ENCODE measurements at places on chromosomes 1 and 21.

- no peak for DNase-seq
Observed at GRCh38 chr1:47659146-47659545, 221.3 kb downstream of the FOXD2 start.

GRCh38 chr21:27024301-27024700 is 57.4 kb upstream of the ADAMTS5 start:
- no peak for DNase-seq

- DNase-seq, result no peak
Observed at GRCh38 chr1:208681878-208682663, 437.9 kb upstream of the PLXNA2 start.

GRCh38 chr1:201516511-201517127 is 9.7 kb upstream of the CSRP1 start:
- DNase-seq, result no peak

DNA sequence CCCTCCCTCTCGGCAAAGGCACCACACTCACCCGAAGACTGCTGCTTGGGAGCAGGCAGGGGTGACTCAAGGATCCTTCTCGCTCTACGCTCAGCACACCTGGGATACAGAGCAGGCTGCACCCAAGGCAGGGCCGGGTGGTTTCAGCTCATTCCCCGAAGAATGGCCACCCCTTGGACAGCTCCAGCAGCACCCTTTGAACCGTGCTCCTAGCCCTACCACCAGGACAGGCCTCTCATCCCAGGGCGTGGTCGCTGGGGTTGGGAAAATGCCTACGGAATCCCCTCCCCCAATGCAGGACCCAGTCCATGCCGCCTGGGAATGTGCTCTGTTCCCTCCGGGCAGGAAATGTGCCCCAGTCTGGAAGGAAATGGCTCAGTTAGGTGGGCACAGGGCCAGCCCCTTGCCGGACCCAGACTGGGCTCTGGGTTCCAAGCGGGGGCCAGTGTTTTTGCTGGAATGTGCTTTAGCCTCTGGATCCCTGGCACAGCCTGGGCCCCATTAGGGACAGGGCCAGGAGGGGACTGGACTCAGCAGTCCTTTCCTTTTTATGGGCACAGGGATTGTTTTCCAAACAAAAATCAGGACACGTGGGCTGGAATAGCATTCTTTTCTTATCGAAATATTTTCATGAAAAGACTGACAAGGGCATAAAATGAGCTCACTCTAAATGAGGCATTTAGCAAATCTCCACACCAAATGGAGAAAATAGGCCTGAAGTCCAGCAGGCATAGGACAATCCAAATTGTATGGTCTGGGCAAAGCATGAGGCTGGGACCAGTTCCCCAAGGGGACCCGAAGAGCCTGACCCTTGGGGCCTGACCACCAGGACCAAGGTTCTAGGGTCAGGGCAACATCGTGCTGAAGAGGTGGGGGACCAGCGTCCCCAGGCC is 7.3 kb downstream of the TMEM82 start:
- DNase-seq, result no peak

DNA sequence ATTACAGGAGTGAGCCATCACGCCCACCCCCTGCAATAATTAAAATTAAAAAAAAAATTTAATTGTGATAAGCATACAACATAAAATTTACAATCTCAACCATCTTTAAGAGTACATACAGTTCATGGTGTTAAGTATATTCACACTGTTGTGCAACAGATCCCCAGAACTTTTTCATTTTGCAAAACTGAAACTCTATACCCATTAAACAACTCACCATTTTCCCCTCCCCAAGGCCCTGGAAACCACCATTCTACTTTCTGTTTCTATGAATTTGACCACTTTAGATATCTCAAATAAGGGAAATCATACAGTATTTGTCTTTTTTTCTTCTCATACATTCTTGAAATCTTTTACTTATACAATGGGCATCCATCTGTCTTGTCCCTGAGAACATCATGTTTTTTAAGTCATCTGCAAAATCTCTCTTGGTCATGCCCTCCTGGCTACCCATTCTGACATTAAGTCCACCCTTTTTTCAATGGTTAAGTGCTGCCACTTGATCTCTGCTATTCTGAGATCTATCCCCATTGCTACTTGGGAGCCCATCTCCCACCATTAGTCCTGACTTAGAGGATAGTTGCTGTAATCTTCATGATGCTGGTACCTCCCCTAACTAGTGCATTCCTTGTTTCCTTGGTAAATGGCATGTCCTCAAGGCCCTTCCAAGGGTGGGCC is 39.4 kb upstream of the ZFYVE9 start:
- DNase-seq, result no peak

DNA sequence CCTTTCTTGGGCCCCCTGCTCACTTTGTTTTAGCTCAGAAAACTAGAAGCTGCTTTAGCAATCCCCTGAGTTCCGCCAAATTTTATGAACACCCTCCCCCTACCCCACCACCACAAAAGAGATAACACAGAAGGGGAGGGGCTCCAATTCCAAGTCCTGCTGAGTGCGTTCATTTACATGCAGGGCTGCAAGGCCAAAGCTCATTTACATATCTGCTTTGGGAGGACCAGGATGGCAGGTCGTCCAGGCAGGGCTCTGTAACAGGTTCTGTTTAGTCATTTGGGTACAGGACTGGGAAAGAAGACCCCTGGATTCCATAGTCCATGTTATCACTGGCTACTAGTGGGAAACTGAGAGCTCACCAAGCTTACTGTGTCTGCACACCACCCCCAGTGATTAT is 35.9 kb upstream of the KIF21B start:
- no peak for DNase-seq

DNA sequence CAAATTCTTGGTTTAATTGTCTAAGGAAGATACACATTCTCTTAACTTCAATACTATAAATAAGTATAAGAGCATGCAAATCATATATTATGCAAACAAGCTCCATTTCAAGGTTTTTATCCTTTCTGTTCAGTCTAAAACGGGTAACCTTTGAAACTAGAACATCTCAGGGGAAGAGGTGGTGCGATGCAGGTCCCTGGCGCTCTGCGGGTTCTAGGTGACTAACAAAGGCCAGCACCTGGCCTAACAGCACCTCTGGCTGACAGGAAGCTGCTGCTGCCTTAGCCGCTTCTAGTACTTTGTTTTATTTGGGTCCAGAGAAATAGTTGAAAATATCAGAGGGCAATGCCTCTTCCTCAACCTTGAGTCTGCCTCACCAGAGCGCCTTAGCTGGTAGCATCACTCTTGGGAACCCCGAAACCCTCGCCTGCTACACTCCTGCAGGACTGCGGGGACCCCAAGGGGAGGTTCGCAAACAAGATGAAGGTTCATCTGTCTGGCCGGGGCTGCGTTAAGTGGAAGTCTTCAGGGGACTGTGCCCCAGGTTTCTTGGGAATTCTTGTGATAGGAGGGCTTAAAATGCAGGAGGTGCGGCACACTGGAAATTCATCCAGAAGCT is 45.5 kb downstream of the PRDM15 start:
- no peak for DNase-seq

DNA sequence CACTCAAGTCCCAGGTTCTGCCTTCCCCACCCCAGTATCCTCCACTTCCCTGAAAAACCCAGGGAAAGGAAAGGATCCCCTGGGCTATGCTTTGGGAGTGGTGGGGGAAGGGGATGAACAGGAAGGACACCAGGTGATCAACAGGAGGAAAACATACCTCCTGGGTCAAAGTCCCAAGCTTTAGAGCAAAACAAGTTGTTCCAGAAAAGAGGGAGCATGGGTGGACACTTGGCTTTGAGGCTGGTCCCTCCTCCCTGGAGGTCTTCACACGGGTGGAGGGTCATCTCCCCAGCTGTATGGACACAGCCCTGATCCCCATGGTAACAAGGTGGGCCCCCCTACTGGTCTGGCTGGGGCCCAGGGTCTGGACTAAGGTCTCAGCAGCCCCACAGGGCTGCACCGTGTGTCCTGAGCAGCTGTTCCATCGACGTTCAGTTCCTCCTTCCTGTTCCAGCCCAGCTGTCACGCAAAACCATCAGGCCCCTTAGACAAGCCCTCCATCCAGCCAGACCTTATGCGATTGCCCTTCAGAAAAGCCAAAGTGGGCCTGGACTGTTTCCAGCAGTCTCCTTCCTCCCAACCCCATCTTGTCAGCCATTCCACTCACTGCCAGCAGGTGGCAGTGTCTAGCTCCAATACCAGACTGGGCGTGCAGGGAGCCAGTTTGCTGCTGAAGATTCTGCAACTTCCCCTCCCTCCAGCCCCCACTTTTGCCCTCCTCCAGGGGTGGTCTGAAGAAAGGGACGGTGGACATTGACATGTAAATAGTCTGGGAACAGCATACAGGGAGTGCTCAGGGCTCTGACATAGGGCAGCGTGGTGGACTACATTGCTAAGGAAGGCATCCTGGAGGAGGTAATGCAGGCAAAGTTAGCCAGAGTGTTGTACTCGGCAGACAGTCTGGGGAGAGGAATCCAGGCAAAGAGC is 2.9 kb upstream of the PDZK1IP1 start:
- DNase-seq, result peak; percentile 53

DNA sequence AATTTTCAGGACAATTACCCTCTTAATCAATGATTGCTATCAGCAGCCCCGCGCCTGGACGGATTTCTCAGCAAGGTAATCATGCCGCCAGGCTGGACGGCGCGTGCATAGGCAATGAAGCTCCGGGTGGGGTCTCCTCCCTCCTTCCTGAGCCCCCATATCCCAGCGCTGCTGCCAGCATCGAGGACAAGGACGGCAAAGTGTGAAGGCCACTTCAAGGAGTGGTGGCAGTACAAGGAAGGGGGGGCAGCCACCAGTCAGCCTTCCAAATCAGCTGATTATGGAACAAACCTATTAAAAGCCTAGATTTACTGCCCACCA is 51.1 kb downstream of the DMAP1 start:
- no peak for DNase-seq

- DNase-seq, result no peak
Observed at GRCh38 chr1:6582370-6582769, 2.6 kb downstream of the ZBTB48 start.

DNA sequence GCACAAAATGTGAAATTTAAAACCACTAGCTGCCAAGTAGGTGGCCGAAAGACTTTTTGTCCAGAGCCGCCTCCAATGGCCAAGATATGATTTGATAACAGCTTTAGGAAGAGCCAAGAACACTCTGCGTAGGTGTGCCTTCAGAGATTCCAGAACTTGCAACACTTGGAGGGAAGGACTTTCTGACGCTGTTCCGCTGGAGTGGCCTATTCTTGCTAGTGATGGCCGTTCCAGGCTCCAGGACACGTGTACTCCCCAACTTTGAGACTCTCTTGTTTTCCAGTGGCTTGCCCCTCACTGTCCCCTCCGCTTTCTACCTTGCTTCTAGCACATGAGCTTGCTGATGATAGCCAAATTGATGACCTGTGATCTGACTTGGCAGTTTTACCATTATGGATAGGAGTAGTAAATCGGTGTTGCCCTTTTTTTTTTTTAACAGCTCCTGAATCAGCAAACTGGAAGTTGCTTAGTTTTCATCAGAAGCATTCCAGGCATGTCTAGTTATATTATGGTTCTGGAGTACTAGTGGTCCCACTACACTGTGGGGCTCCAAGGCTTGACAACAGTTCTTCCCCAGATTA is 1.0 kb downstream of the PRDX6 start:
- no peak for DNase-seq

- DNase-seq, result no peak
Observed at GRCh38 chr21:34536820-34537219, 24.8 kb upstream of the KCNE1 start.

DNA sequence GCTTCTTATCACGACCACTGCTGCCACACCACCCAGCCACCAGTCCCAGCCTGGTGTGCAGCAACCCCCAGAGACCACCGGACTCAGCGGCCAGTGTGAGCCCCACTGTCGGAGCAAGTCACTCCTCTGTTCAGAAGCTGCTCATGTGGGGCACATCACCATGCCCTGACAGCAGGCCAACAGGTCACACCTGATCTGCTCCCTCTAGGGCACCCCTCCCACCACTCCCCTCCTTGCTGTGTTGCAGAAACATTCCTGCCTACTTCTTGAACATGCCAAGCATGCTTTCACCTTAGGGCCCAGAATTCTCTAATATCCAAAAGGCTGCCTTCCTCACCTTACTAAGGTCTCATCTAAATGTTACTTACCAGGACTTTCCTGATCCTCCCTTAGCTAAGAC is 146.5 kb downstream of the SLC45A1 start:
- DNase-seq, result no peak

GRCh38 chr1:234893725-234894630 is 234.7 kb downstream of the TOMM20 start:
- DNase-seq, result peak; percentile 40

- no peak for DNase-seq
Observed at GRCh38 chr21:31282095-31282709, 61.9 kb downstream of the TIAM1 start.

GRCh38 chr1:178644308-178645120 is 80.5 kb upstream of the RALGPS2 start:
- DNase-seq, result no peak

DNA sequence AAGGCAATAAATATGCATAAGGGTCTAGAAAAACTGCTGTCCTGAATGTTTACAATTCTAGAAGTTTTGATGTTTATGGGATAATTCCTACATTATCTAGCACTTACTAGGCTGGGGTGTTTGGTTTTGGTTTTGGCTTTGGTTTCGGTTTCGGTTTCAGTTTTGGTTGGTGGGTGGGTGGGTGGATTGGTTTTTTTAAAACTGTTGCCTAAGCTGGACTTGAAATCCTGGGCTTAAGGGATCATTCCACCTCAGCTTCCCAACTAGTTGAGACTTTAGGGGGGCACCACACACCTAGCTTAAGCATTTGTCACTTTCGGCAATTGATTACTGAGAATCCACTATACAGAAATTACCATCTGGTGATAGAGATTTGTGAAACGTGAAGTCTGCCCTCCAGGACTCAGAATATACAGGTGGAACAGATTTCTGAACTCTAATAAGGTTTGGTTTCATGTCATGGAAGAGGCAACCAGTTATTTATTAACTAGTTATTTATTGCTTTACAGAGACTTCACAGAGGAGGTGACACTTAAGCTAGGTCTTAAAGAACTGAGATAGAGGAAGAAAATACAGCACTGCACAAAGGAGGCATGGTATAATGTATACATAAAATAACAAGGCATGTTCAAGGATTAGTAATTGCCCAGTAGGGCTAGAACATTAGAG is 69.6 kb downstream of the PIK3R3 start:
- peak; percentile 6 for DNase-seq

GRCh38 chr1:162283657-162284056 is 93.0 kb downstream of the SPATA46 start:
- DNase-seq, result no peak

- no peak for DNase-seq
Observed at GRCh38 chr1:95197616-95198252, 36.3 kb upstream of the RWDD3 start.

All from stimulated activated CD4-positive, alpha-beta T cell treated with anti-CD3 and anti-CD28 coated beads, Interleukin-1b, Interleukin-23, amount 100 ng/mL, for 24 hours (primary cell).